ENCODE measurements at places on chromosomes 1 and 21.

DNA sequence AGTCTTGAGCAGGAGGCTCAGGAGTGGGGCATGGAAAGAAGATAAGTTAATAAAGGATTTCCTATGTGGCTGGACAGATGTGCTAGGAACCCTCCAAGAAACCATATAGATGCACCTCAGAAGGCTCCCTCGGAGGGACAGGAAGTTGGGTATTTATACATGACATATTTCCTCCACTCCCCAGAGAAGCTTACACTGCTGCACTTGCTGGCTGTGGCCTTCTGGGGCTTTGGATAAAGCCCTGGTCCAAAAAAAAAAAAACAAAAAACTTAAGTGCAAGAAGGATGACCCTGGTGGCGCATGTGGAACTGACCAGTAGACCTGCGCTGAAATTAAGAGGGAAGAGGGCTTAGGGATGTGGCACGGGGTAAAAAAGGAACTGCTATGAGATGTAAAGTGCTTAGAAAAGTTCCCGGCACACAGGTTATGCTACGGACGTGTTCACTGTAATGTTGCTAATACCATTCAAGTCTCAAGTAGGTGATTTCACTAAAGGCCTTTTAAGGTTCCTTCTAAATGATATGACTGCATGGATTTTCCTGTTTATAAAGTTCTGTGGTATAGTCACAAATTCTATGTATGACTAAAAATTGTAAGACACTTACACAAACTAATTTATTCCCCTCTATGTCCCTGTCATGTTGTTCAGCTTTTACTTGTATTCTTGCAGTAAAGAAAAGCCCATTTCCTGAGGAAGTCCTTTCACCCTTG lies 253.6 kb downstream of the HMCN1 start:
- no peak for DNase-seq

DNA sequence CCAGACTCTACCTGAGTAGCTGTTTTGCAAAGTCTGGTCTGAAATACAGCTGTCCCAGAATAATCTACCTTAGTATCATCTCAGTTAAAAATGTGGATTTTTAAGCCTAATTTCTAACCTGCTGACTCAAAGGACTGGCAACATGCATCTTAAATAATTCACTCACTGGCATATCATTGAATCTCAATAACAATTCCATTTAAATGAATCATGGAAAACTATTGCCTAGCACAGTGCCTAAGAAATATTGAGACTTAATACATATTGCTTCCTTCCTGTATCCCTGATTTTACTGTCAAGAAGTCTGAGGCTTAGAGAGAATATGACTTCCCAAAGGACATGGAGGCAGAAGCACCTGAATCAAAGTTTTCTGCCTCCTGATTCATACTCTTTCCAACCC lies 3.1 kb downstream of the CCDC190 start:
- no peak for DNase-seq

GRCh38 chr1:153592748-153593147 lies 20.2 kb downstream of the S100A16 start:
- DNase-seq, result no peak

- no peak for DNase-seq
Measured at GRCh38 chr1:21311016-21311415, 20.8 kb upstream of the ECE1 start.

DNA sequence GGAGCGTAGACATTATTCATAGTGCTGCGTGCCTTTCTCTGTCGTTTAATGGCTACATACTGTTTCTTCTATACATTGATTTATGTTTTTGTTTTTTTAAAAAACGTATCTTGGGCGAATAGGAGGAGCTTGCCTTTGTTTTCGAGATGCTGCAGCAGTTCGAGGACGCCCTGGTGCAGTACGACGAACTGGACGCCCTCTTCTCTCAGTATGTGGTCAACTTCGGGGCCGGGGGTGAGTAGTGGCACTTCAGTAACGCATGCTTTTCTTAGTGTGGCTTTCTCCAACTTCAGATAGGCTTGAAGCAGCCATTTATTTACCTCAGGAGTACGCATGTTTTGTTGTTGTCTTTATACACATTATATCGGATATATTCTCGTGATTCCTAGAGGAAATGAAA lies 46.9 kb downstream of the TRAPPC10 start:
- no peak for DNase-seq

DNA sequence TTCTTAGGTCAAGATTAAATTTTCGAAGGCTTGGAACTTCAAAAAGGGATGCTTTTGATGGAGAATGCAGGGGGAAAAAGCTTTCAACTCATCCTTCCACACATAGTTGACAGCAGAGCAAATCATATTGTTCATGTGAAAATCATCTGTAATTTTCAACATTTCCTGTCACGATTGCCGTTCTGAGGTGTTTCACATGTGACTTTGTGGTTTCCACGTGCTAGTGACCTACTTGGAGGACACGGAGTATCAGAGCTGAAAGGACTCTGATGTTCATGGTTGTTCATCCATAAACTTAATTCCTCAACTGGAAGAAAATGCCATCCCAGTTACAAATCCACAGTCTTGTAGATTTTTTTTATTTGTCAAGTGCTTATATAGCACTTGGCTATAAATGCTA lies 79.1 kb downstream of the ZP4 start:
- DNase-seq, result no peak

DNA sequence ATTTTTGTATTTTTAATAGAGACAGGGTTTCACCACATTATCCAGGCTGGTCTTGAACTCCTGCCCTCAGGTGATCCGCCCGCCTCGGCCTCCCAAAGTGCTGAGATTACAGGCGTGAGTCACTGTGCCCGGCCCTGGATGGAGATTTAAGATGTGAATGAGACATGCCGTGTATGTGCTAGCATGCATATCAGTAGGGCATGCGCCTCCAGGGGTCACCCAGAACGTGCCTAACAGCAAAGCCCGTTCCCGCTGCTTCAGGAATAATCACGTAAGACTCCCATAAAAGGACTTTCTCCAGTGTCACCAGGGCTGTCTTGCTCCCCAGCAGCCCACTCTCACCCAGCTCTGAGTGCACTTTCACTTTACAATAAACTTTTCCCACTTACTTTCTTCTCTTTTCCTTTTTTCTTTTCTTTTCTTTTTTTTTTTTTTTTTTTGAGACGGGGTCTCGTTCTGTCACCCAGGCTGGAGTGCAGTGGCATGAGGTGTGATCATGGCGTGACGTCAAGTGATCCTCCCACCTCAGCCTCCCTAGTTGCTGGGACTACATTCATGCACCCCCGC lies 46.9 kb upstream of the DISP3 start:
- DNase-seq, result no peak

DNA sequence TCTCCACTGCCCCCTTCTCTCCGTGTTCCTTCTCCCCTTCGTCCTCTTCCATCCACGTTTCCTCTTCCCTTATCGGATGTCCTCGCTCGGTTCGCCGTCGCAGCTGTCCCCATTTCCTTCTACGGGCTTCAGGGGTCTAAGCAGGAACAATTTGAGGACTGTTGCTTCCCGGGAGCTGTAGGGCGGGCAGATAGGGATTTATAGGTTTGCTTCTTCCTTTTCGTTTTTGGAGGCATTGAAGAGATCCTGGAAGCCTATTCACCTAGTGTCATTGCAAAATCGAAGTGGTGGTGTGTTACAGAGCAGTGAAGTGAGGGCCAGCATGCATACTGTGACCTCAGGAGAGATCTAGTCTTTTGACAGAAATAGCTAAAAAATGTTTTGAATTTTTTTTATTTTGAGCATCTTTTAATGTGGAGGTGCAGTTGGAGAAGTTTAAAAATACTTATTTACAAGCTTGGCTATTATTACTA lies 897 bp downstream of the ZYG11B start:
- no peak for DNase-seq

DNA sequence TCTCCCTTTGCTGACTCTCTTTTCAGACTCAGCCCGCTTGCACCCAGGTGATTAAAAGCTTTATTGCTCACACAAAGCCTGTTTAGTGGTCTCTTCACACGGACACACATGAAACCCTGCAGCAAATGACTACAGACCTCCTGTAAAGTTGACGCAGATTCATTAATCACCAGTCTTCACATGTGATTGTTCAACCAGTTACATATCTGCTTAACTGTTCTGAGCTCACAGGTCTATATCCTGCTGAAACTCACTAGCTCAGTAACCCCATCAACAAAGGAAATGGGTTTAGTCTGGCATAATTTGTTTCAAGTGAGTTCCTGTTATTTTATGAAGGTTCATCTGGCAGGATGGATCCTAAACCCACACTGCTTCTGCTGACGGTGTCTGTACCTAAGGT lies 68.4 kb upstream of the GJA8 start:
- DNase-seq, result no peak

DNA sequence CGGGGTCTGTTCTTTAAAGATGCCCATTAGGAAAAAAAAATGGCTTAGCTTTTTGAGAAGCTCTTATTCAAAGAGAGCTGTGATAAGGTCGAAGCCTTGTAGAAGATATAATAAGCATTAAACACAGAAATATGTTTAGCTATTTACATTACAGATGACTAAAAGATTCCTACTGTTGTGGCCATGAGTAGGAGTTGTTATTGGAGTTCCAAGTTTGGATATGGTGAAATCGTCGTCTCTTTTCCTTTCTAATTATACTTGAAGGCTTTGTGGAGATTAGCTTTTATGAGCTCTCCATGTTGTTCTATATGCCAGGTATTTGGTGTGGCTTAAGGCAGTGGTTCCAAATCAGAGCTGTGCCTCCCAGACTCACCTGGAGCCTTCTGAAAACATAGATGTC lies 79.9 kb upstream of the LAMC2 start:
- DNase-seq, result no peak

DNA sequence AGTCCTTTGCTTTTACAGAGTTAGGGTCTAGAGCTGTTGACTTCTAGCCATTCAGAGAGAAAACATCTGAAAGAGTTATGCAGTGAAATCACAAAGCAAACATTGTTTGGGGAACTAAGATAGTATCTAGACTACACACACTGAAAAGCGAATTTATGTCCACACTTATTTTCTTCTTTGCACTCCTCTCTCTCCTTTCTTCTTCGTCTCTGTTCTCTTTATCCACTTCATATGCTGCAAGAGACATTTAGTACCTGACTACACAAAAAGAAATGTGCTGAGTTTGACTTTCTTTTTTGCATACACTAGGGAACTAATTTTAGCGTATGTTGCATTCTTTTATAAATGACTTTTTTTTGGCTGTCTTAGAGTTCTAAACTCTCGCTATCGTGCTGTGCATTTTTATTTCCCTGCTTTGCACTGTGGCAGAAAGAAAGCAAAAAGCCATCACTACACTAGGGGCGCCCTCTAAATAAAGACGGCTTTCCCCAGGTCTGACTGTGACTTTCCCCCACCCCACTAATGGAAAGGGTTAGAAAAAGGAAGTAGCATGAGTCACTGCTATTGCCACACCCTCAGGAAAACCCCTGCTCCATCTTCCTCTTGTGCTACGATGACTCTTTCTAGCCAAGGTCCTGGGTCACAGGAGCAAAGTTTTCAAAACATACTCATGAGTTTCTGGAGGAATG lies 65.7 kb downstream of the MAP3K7CL start:
- peak; percentile 16 for DNase-seq
